Stimulated activated CD8-positive, alpha-beta memory T cell treated with anti-CD3 and anti-CD28 coated beads, Interleukin-15, amount 100 ng/mL, for 4 hours (primary cell): ENCODE measurements at places on chromosomes 2 and 18.
A peak's percentile ranks its signal among the peaks of the same experiment; 100 is the strongest.

GRCh38 chr2:171924170-171924942 is 2.1 kb downstream of the HAT1 start:
- DNase-seq, result no peak

DNA sequence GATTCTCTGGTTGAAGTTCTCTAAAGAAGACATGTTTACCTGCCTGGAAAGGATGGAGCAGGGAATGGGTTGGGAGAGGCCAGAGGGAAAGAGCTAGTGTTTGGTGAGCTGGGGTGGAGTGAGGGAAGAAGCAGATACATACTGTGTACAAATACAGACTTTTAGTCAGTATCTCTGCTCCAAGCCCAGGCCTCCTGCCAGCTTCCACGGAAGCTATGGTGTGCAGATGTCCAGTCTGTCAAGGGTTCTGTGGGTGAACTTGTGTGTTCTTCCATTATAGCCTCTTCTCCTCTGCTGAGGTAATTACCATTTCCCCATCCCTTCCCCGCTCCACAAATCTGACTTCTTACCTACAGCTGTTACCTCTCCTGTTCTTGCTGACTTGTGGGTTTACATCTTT is 208.6 kb downstream of the HRH4 start:
- DNase-seq, result no peak

- no peak for DNase-seq
Measured at GRCh38 chr2:188526701-188527100, 235.0 kb downstream of the GULP1 start.

DNA sequence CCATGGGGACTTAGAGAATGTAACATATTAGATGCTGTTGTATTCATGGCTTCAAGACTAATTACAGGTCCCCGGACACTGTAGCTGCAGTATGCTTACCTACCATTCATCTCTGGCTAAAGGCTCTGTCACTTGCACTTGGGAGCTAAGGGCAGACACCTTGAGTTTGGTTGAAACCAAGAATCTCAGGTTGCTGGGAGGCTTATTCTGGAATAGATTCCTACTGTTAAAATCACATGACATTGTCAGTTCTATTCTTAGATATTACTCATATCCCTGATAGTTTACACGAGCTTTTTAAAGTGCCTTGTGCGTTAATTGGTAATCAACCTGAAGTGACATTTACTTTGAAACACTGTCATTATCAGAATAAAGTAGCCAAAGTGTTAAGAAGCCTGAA is 73.0 kb upstream of the EPB41L5 start:
- DNase-seq, result no peak

- DNase-seq, result no peak
Measured at GRCh38 chr2:109726379-109727270, 67.5 kb upstream of the RGPD5 start.

DNA sequence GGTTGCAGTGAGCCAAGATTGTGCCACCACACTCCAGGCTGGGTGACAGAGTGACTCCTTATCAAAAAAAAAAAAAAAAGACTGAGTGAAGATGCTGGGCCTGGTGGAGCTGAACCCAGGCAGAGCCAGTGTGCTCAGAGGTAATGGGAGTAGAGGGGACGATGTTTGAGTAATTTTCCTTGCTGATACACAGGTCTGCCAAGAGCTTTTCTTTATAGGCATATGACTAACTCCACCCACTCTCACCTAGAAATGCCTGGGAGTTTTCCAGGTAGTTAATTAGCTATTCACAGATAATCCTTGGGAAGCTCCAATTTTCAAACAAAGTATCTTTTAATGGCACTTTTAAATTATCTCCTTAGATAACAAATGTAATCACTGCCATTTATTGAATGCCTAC is 33.4 kb upstream of the ACSL3 start:
- DNase-seq, result no peak

- DNase-seq, result no peak
Measured at GRCh38 chr2:120535081-120535480, 189.1 kb downstream of the INHBB start.

DNA sequence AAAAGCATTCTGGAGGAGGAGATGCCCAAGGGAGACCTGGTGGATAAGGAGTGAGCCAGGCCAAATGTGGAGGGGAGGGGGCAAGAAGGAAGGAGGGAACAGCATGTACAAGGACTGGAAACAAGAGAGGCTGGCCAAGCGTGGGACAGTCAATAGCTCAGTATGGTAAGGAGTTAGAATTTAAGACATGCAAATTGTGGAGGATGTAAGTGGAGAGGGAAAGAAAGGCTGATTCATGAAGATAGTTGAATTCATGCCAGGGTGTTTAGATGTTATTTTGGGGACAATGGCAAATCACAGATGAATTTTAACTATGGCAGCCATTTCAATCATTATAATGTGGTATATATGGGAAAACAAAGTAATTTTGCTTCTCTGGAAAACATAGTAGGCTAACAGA is 462.3 kb downstream of the MEIS1 start:
- DNase-seq, result no peak

GRCh38 chr18:31356025-31356424 is 20.6 kb upstream of the DSG4 start:
- no peak for DNase-seq

DNA sequence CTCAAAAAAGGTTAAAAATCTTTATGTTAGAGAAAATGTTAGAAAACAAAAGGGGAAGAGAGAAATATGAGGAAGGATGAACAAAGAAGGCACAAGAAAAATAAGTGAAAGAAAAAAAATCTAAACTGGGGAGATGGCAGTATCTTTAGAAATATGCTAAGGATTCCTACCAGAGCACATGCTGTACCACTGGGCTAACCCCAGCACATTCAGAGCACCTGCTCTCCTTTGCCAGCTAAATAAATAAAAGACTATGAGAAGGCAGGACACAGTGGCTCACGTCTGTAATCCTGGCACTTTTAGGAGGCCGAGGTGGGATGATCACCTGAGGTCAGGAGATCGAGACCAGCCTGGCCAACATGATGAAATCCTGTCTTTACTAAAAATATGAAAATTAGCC is 92.2 kb upstream of the CDKL4 start:
- DNase-seq, result no peak

DNA sequence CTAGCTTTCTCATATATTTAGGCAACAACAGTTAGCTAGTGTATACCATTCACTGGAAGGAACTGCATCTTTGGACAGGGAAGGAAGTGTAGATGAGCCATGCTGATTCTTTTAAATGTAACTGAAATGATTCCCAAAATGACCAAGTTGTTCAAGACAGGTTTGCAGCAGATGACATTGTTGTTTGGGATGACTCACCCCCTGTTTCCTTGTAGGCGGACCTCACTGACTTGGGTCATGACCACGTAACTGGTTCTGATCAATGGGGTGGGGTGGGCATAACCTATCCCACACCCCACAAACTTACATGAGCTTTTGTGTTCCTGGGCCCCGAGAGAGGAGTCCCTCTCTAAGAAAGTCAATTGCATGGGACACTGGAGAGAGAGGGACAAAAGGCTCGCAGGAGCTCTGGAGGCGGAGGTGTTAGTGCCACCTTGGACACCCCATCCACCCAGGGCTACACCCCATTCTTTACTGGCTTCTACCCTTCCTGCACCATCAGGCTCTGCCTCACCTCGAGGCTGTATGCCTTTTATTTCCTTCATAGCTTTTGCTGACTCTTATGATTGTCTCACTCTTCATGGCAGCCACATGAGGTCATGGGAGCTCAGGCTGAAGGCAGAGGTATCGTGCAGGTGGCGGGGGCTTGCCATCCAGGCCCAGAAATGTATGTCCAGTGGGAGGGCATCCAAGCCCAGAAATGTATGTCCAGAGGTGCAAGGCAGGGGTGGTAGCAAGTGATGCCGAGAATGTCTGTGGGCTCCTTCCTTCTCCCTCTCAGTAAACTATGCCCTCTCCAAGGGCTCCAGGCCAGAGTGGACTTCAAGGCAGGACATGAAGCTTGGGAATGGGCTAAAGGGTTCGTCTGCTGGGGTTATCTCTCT is 108.0 kb downstream of the TWIST2 start:
- no peak for DNase-seq

DNA sequence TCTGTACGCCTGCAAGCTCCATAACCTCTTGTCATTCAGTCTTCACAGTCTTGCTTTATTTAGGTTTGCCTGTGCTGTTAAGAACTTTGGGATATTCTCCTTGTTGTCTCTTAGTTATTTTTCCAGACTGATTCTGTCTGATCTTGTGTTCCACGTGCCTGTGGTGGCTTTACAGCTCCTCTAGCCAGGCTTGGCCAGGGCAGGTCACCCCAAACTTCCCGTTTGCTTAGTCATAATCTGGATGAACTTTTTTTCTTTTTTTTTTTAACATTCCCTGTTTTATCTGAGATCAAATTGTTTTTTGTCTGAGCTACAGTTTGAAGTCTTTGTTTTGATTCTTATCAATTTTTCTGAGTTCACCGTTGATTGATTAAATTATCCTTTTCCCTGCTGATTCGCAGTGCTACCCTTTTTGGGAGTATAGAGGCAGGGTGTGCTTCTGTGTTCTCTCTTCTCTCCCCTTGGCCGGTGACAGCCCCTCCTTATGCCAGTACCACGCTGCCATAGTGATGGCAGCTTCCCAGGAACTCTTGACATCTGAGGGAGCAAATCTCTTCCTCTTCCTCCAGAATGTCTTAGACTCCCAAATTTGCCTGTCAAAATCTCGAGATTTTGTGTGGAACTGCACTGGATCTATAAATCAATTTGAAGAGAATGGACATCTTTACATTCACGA is 2.5 kb downstream of the SP100 start:
- DNase-seq, result no peak

DNA sequence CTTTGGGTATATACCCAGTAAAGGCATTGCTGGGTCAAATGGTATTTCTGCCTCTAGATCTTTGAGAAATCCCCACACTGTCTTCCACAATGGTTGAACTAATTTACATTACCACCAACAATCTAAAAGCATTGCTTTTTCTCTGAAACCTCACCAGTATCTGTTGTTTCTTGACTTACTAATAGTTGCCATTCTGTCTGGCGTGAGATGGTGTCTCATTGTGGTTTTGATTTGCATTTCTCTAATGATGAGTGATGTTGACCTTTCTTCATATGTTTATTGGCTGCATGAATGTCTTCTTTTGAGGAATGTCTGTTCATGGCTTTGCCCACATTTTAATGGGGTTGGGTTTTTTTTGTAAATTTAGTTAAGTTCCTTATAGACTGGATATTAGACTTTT is 382.6 kb upstream of the ZNF804A start:
- no peak for DNase-seq

DNA sequence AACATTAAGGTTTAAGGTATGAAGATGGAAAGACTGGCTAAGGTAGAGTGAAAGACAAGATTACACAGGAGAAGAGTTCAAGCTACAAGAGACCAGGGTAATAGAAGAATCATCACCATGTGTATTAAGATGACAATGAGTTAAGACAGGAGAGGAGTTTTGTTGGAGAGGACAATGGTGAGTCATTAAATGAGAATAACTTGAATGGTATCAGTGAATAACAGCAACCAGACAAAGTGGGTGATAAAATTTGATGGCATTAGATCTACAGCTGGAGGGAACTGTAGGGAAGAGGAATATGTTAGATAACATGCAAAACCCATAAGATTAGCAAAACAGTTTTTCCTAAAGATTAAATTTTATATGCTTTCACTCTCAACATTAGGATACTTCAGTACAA is 18.8 kb upstream of the ENOSF1 start:
- no peak for DNase-seq

- no peak for DNase-seq
Measured at GRCh38 chr18:55090564-55091188, 131.4 kb upstream of the CCDC68 start.

GRCh38 chr18:33673689-33674088 is 95.7 kb downstream of the ASXL3 start:
- no peak for DNase-seq

DNA sequence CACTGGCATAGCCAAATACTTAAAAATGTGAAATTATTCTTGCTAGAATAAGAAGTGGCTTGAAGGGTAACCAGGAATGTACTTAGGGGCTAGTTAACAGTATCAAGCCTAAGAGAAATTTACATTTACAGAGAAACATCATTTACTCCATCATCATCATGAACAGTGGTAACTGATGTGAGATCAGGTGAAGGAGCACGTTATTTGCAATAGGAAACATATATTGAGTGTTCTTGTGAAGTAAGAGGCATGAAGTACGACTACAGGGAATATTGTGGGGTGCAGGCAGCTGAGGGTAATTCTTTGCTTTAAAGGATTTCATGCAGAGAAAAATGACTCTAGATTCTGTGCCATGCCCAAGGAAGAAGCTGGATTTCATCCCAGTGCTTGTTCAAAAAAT is 220.8 kb downstream of the GALNT13 start:
- DNase-seq, result no peak

GRCh38 chr18:47296462-47296861 is 45.0 kb upstream of the SKOR2 start:
- no peak for DNase-seq

GRCh38 chr2:17911491-17912260 is 33.2 kb downstream of the KCNS3 start:
- no peak for DNase-seq

- DNase-seq, result no peak
Measured at GRCh38 chr2:76314271-76315020, 603.7 kb upstream of the GCFC2 start.

- no peak for DNase-seq
Measured at GRCh38 chr2:177106212-177106611, 106.4 kb upstream of the HNRNPA3 start.

DNA sequence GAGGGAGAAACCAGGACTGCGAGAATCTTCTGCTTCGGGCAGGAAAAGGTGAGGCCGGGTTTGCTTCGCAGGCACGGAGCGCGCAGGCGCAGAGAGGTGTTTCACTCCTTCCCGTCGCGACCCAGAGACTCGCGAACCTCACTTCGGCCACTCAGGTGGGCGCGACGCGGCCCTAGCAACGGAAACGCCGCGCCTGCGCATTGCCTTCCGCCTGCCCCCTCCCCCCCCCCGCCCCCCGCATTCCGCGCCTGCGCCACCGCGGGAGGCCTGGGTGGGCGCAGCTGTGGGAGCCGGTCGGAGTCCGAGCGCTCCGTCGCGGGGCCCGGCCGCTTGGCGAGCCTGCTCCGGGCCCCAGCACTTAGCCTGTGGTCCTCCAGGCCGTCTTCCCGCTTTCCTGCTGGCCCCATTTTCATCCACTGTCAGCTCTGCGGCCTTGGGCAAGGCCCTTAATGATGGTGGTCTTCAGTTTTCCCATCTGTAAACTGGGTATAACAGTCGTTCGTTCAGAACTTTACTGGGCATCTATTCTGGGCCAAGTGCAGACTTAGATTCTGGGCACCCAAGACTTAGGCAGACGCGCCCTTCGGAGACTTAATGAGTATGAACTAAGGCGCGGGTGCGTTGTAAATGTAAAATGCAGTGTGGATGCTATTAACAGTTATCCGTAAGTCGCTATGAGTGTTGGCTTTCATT is 62.1 kb upstream of the ACKR3 start:
- DNase-seq, result peak; percentile 30

DNA sequence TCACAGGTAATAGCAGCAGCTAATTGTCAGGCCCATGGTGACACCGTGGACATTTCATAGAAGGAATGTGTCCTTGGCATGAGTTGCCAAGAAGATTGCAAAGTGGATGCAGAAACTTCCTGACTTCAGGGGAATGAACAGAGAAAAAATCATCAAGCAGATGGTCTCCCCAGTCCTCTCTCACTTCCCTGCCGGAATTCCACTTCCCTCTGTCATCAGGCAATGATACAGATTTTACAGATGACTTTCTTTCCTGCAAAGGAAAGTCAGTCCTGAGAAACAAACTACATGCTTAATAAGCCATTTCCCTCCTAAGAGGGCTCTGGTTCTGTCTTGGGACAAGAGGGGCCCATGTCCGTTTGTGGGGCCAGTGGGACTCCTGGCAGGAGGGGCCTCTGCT is 45.7 kb downstream of the KCNF1 start:
- DNase-seq, result no peak
